ENCODE measurements at places on chromosomes 5 and 9. TPM values are rescaled to one million over a fixed set of nuclear protein-coding genes. Genes with fewer than 3 reads are reported as not detected.

SPINK6 gene
- not detected for total RNA-seq

CCNJL gene
- 7.3 TPM for total RNA-seq

MAST4 gene
- total RNA-seq, result 5.7 TPM

SRD5A1 gene
- total RNA-seq, result 53.5 TPM

CD72 gene
- total RNA-seq, result 0.05 TPM

PDE8B gene
- 0.07 TPM for total RNA-seq

HAPLN1 gene
- 0.20 TPM for total RNA-seq

PCDHB10 gene
- total RNA-seq, result 1.3 TPM

GAS1 gene
- 8.9 TPM for total RNA-seq

CDC20B gene
- not detected for total RNA-seq

NDOR1 gene
- 17.6 TPM for total RNA-seq
